ENCODE measurements at places on chromosomes 3 and 15. TPM values are rescaled to one million over a fixed set of nuclear protein-coding genes. Genes with fewer than 3 reads are reported as not detected.

The CAMKV gene
- 0.27 TPM for total RNA-seq

DNA sequence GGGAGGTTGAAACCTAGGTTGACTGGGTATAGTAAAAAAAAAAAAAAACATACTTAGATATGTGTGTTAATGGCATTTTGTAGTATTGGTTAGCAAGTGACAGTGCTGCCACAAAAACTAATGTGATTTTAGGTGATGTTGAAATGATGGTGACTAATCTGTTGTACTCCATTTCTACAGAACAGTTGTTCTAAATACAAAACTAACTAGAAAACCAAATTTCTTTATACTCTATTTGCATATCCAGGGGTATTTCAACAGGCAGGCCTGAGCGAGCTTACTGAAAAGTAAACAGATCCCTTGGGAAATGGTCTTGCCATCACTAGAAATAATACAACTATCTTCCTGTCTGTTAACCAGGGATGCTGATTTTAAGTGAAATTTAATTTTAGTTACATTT, 20.5 kb downstream of the TSC22D2 start:
- no peak for DNase-seq

DNA sequence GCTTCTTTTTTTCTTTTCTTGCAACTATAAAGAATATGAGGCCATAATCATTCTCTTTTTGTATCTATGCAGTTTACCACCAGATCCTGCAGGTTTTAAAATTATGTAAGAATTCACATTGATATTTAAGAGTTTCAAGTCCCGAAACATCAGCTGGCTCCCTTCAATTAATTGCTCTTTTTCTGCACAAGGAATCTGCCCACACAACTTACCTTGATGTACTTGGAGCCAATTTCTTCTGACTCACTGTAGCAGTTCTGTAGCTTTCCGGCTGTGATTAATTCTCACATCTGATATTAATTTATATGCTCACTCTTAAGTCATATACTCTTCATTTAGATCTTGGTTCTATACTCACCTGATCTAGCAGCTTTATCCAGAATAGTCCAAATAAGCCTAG, 781.8 kb downstream of the CADM2 start:
- DNase-seq = no peak

DNA sequence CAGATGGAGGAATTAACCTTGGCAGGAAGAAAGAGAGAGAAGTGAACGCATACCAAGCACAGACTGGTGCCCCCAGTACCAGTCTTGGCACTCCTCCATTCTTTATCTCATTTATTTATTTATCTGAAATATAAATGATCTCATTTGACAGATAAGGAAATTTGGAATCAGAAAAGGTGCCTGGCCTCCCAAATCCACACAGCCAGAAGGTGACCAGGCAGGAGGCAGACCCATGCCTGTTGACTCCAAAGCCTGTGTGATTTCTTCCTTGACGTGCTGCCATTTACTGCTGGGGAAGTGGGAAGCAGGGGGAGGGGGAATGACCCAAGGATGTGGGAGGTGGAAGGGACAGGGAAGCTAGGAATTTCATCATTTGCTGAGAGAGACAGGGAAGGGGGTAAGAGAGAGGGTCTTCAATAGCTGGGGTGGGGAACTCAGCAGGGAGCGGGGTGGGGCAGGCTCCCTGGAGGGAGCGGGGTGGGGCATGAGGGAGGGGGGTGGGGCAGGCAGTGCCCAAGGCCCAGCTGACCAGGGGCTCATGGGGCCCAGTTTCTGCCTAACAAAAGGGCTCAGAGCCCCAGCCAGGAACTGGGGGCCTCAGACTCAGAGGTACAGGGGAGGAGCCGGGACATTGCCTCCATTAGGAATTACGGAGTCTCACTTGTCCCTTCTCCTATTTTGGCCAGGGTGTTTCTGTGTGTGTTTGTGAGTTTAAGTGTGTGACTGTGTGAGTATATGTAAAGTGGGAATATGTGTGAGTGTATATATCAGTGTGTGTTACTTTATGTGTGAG, 63.0 kb downstream of the MINAR1 start:
- DNase-seq = no peak

The SUCNR1 gene
- total RNA-seq = 1.6 TPM

The IMPG2 gene
- total RNA-seq = under 0.01 TPM

- DNase-seq = peak; percentile 8
These were observed 5.3 kb upstream of the TYRO3 start for GRCh38 chr15:41553731-41554130.

DNA sequence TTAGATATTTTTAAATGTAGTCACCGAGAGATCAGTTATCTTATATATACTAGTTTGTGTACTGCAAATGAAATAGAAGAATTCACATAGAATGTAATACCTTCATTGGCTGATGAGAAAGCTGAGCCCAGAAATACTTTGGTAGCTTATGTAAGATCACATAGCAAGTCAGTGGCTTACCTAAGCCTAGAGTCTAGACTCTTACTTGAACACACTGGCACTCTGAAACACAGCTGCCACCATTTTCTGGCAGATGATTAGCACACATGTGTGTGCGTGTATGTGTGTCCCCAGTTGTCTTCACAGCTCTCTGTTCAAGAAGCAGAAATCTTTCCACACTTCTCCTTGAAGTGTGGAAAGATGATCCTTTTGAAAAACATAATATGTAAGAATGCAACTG, 124.3 kb downstream of the NEO1 start:
- DNase-seq = no peak

- DNase-seq = no peak
These were observed 29.0 kb upstream of the LCTL start for GRCh38 chr15:66594836-66595235.

The C2CD4B gene
- total RNA-seq = not detected

The INAFM2 gene
- 21.6 TPM for total RNA-seq

The RBP2 gene
- total RNA-seq = not detected

GRCh38 chr3:196868297-196868661, 559 bp downstream of the SENP5 start:
- DNase-seq = peak; percentile 54

GRCh38 chr15:66123799-66124198, 129.8 kb downstream of the MEGF11 start:
- DNase-seq = no peak

The PCBP4 gene
- 14.7 TPM for total RNA-seq

The TIPIN gene
- total RNA-seq = 25.2 TPM

- DNase-seq = no peak
These were observed 47.7 kb downstream of the MYO5A start for GRCh38 chr15:52480990-52481389.

GRCh38 chr3:187831125-187832051, 86.1 kb upstream of the BCL6 start:
- DNase-seq = peak; percentile 61

GRCh38 chr3:171286580-171287249, 173.5 kb downstream of the TNIK start:
- DNase-seq = peak; percentile 53

DNA sequence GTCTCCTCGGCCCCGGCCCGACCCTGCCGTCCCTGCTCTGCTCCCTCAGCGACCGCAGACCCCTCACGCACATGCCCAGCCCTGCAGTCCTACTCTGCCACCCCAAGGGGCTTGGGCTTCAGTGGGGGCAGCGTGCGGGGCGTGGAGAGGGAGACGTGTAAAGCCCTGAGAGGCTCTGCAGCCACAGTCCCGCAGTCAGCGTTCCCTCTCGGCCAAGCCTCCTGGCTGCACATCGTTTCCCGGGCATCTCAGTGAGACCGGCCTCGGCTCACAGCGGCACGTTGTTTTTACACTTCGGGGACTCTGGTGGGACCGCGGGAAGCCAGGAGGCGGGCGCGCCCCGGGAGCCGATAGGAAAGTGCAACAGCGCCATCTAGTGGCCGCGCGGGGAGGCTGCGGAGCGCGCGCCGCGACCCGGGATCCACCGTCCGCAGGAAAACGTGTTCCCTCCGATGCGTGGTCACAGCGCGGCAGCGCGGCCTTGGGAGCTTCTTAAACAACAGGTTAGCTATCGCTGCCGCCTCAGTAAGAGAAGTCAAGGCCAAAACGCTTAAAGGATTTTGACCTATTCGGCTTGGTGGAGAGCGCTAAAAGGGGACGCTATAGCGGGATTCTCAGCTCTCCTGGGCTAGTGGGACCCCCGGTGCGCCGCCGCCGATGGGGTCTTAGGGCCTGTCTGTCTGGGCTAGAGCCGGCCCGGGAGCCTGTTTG, 226.8 kb upstream of the IGF1R start:
- DNase-seq = peak; percentile 23

DNA sequence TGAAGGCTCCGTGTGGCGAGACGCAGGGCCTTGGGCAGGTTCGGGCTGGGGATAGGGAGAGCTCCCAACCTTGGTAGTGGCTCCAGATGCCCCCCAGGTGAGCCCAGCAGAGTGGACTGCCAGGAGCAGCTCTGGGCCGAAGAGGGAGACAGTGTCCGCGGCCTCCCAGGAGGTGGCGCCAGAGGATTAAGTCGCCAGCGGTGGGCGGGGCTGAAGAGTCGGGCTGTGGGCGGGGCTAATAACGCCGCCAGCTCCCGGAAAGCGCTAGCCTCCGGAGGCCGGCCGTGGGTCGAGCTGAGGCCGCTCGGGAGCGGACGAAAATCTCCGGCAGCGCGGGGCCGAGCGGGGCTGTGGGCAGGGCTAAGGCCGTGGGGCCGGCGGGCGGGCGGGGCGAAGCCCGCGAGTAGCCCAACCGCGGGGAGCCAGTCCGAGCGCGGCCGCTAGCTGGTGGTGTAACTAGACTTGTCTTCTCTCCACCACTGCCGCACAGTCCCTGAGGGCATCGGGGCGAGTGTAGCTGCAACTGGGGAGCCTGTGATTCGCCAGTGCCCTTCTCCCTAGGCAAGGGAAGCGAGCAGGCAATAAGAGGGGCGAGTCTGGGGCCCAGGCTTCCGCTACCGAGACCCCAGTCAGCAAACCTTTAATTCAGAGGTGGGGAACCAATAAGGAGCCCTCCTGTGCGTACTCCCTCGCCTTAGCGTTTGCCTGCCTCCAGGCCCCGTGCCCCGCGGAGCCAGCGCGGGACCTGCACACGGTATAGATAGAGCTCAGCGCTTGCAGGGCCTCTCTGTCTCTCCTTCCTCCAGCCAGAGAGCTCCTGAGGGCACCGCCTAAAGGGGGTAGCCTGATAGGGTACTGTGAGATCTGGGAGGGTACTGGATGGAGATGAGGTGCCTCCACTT, 14.4 kb upstream of the BSN start:
- peak; percentile 88 for DNase-seq

The WNT5A gene
- 113 TPM for total RNA-seq

The CHRM5 gene
- not detected for total RNA-seq

- DNase-seq = no peak
These were observed 18.3 kb downstream of the ZIC4 start for GRCh38 chr3:147387885-147388699.

DNA sequence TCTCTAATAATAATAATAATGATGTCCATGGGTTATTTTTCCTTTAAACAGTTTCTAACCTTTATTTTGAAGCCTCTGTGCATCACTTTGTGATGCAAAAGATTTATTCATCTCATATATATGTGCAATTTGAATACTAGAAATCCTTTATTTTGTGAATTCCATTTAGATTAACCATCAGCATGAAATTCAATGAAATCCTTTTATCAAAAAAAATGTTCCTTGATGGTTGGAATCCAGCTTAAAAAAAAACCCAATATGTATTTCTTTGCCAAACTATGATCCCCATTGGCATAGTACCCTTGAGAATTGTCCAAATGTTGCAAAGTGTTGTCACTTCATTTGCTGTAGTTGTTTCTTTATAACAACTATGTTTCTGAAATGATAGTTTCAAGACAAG, 7.4 kb downstream of the TBC1D23 start:
- DNase-seq = no peak

GRCh38 chr15:30889196-30889595, 14.5 kb upstream of the FAN1 start:
- DNase-seq = no peak

Data from M059J (cell line).